ENCODE measurements at places on chromosomes 5 and 9. TPM values are rescaled to one million over a fixed set of nuclear protein-coding genes. Genes with fewer than 3 reads are reported as not detected.

FYB1 gene
- 0.54 TPM for total RNA-seq

PCDHGC5 gene
- total RNA-seq = 7.0 TPM

NR6A1 gene
- 1.2 TPM for total RNA-seq

HSD17B3 gene
- total RNA-seq = not detected

EIF4EBP3 gene
- total RNA-seq = 0.74 TPM

SPINK13 gene
- not detected for total RNA-seq

ALDH1A1 gene
- total RNA-seq = 8.8 TPM

GDA gene
- total RNA-seq = 0.90 TPM

CD72 gene
- 1.9 TPM for total RNA-seq

MYMK gene
- not detected for total RNA-seq

WDR38 gene
- total RNA-seq = not detected

SLC36A2 gene
- not detected for total RNA-seq

DBH gene
- not detected for total RNA-seq

OTULINL gene
- 0.33 TPM for total RNA-seq

TSLP gene
- total RNA-seq = 20.8 TPM

ST8SIA4 gene
- total RNA-seq = 0.54 TPM

Data from fibroblast of the aortic adventitia (primary cell).